ENCODE measurements at places on chromosomes 1 and 21.

GRCh38 chr1:215076322-215076721 is 6.2 kb upstream of the KCNK2 start:
- DNase-seq = no peak

DNA sequence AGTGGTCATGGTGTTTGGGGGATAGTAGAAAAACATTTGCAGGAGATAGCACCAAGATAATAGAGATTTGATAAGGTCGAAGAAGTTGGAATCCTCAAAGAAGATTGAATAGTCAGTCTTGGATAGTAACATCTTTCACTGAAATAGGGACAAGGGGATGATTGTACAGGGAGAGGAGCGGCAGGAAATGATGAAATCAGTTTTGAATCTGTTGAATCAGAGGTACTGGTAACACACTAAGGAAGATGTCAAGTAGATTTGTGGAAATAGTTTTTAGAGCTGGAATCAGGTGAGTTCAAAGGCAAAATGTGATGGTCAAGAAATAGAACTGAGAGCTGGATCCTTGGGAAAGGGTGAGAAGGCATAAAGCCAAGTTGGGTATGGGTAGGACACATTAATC is 26.5 kb downstream of the CAP1 start:
- no peak for DNase-seq

DNA sequence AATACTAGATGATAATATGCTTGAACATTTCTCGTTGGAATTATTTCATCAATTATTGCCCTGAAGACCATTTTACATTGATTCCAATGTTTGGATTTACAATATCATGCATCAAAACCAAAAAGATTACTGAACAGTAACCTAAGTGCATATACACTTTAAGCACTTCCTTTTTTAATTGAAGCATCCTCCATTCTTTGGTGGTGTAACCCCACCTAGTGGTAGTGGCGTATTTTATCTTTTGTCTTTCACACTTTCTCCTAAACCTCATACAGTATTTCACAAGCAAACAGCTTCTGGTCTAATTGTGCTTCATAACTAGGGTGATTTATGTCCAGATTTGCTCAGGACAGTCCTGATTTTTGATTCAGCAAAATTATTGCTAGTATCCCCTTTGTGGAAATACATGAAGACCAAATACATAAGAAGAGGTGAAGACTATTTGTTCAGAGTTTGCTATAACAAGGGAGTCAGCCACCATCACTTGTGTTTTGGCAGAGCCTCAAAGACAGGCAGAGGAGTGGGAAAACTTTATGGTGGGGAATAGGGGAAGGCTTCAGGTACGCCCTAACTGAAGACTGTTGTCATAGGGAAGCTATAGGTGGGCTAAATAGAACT is 3.4 kb upstream of the NVL start:
- DNase-seq = peak; percentile 1

DNA sequence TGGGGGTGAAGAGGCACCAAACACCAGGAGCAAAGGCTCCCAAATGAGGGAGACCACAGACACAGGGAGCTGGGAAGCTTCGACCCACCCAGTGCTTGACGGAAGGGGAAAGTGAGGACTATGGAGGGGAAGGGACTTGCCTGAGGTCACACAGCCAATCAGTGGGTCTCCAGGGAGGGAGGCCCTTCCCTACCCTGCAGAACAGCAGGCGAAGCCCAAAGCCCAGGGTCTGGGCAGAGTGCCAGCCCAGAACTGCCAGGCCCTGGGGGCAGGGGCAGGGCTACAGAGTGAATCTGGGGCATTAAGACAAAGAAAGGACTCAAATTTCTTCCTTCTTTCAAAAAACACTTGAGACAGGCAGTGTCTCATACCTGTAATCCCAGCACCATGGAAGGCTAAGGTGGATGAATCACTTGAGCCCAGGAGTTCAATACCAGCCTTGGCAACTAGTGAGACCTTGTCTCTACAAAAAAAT is 45.5 kb upstream of the ECE1 start:
- no peak for DNase-seq

GRCh38 chr1:95023399-95024043 is 49.2 kb downstream of the ALG14 start:
- DNase-seq = no peak

DNA sequence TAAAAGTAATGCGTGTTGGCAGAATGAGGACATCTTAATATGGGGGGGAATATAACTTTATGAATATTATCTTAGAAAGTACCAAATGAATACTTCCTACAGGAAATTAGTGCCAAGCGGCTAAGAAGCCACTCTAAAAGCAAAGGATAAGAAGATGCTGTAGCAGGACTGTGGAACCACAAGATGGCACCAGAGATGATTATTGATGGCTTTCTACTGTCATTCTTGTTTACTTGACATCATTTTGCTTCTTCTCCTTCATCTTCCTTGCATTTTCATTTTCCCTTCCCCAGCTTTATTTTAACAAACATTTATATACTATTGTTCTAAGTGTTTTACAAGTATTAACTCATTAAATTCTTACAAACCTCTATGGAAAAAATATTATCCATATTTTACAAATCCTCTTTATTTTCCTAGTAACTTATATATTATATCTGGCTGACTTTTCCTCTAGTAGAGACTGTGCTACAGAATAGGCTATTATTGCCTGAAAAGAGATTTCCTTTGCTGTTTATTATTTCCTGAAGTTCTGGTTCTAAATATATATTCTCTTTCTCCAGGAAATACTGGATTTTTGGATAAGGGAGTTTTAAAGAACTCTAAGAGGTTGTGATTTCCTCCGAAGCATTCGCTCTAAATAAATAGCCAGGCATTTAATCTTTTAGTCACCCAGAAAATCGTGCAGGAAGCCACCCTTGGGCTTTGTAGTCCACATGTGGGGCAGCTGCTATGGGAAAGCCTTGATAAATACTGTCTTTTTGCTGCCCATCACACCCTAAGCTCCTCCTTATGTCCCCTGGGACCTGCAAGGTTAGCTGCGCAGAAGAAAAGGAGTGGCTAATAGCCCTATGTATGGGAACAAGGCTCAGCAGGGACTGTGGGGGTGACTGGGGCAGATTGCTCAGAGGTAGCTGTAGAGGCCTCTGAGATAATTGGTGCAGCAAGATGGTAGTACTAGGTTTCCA is 69.8 kb downstream of the TPR start:
- DNase-seq = peak; percentile 20

GRCh38 chr1:39076127-39076798 is 50.1 kb downstream of the NDUFS5 start:
- no peak for DNase-seq

DNA sequence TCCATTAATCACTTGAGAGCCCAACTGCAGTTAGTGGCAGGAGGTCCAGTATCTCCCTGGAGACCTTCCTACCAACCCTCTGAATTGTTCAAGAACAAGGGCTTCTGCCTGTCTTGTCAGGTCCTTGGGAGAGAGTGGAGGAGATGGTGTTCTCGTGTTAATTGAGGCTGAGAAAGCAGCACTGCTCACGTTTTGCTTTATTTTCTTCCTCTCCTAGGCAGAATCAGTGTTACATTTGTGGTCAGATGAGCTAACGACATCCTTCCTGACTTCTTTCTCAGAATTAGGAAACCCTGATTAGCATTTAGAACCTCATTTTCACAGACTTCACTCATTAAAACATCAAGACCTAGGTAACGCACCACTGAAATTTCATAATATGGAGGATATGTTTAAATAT is 26.4 kb upstream of the LRIG2 start:
- no peak for DNase-seq

GRCh38 chr1:166418344-166418933 is 251.6 kb upstream of the FAM78B start:
- no peak for DNase-seq

GRCh38 chr1:209367061-209367772 is 216.3 kb upstream of the CAMK1G start:
- DNase-seq = no peak

- DNase-seq = no peak
These were observed 38.7 kb upstream of the NEK7 start for GRCh38 chr1:198118134-198118533.

- no peak for DNase-seq
These were observed 24.6 kb upstream of the PRDM15 start for GRCh38 chr21:41903559-41904351.

DNA sequence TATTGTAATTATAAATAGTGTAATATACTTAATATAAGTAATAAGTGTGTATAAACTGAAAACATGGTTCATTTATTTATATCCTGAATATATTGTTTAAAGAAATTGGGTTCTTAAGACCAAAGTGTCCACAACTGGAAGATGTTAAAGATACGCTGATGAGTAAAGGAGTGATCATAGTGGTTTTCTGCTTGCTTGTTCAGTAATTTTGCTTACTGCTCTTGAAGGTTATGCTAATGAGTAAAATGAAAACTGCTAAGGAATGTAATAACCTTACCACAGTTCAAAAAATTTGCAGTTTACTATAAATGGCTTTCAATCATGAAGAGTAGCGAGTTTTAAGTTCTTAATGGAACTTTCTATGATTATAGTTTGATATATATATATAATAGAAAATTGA is 22.0 kb downstream of the DONSON start:
- no peak for DNase-seq

DNA sequence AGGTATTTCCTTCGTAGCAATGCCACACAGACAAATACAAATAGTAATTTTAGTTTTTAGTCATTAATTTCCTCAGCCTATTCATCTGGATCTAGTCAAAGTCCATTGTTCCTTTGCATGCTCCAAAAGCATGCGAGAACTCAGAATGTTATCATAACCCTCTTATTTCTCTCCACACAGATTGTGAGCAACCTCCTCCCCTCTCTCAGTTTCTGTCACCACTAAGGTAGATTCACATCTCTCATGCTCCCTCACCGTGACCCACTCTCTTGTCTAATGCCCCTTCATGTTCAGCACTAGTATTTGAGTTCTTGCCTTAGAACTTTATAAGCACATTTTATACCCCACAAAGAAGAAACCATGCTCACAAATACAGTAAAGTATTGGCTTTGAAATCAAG is 582.4 kb downstream of the PLA2G4A start:
- DNase-seq = no peak

- DNase-seq = no peak
These were observed 309.5 kb downstream of the CTH start for GRCh38 chr1:70720521-70720920.

GRCh38 chr1:91523482-91523881 is 22.8 kb downstream of the CDC7 start:
- DNase-seq = no peak

GRCh38 chr1:71582673-71583072 is 501.8 kb upstream of the ZRANB2 start:
- no peak for DNase-seq

- DNase-seq = no peak
These were observed at the start of gene KCNT2 for GRCh38 chr1:196608390-196609369. Gene KCNT2 (minus strand): TSS chr1:196608440. CDS start chr1:196608309, 131 bp downstream.

GRCh38 chr1:153566414-153567371 is 1.0 kb upstream of the S100A2 start:
- no peak for DNase-seq

- no peak for DNase-seq
These were observed 266.3 kb upstream of the OLFM3 start for GRCh38 chr1:102262994-102263393.

GRCh38 chr1:936348-937264 is 12.9 kb downstream of the SAMD11 start:
- no peak for DNase-seq

- no peak for DNase-seq
These were observed 21.9 kb upstream of the LAPTM5 start for GRCh38 chr1:30779294-30780071.

- peak; percentile 92 for DNase-seq
These were observed 6.0 kb upstream of the ARHGEF2 start for GRCh38 chr1:155984341-155984740.

- DNase-seq = no peak
These were observed 8.2 kb upstream of the ST6GALNAC3 start for GRCh38 chr1:76066394-76066793.

- no peak for DNase-seq
These were observed 35.3 kb downstream of the HLX start for GRCh38 chr1:220914283-220915116.

GRCh38 chr1:15836772-15837669 is 10.5 kb upstream of the SPEN start:
- DNase-seq = no peak

- no peak for DNase-seq
These were observed 78.1 kb downstream of the ERG start for GRCh38 chr21:38420140-38420539.

- no peak for DNase-seq
These were observed 72.8 kb upstream of the HSD17B7 start for GRCh38 chr1:162717548-162718184.
